SW 1271 (cell line): ENCODE measurements at places on chromosomes 5 and 9.

GRCh38 chr5:168793841-168794837 lies 215.0 kb upstream of the PANK3 start:
- no peak for DNase-seq

- no peak for DNase-seq
These were observed 199.4 kb downstream of the AUH start for GRCh38 chr9:91162311-91162710.

- DNase-seq: no peak
These were observed 13.8 kb downstream of the SMIM15 start for GRCh38 chr5:61148515-61148914.

DNA sequence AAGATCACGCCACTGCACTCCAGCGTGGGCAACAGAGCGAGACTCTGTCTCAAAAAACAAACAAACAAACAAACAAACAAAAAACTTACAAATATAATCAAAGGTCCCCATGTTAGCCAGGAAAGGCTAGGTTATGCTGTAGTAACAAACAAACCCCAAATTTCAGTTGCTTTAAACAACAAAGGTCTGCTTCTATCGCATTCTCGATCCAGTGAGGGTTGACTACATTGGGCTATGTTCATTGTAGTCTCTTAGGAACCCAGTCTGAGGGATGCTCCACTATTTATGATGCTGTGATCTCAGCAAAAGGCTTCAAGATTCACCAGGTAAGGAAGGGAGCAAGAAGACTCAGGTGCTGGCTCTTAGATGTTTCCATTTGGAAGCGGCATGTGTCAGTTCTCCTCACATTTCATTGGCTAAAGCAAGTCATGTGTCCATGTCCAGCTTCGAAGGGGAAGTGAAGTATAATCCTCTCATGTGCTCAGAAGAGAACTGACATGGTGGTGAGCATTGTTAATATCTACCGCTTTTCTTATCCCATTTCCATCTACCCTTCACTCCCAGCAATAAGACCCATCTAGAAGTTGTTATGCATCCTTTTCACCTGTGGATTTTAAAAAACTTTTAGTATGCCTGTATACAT lies 26.5 kb upstream of the NEK6 start:
- no peak for DNase-seq

DNA sequence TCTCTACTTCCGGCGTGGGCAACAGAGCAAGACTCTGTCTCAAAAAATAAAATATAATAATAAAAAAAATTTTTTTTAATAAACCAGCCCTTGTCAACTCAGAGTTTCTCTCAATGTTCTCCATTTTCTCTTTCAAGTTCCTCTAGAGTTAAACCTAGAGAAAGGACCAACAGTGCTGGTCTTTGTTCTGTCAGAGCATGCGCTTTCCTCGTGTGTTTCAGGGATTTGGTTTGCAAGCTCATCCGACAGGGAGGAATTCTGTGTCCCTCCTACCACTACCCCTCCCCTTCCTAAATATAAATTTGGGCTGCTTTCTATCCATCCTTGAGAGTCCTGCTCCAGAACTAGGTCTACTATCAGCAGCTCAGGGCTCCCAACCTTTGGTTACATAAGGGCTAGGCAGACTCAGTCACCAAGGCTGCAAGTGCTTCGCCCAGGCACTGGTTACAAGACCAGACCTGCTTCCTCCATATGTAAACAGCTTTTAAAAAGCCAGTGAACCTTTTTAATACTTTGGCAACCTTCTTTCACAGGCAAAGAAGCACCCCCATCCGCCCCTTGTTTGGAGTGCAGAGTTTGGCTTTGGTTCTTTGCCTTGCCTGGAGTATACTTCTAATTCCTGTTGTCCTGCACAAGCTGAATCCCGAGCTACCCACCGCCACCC lies 13.5 kb downstream of the SETX start:
- no peak for DNase-seq

DNA sequence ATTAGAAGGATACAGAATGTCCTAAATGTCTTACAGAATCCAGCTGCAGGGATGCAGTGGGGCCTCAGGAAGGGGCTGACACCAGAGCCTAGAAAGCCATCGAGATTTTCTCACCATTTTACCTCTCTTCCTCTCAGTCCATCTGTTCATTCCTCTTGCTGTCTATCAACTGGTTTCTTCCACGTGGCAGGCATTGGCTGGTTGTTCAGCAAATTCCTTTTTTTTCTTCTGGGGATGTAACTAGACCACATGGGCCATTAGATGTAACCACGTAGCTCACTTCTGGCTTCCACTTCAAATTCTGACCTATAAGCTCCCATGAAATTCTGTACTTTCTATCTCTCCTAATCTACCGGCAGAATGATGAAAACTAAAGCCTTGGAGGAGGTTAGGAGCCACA lies 93.6 kb upstream of the MTAP start:
- no peak for DNase-seq

DNA sequence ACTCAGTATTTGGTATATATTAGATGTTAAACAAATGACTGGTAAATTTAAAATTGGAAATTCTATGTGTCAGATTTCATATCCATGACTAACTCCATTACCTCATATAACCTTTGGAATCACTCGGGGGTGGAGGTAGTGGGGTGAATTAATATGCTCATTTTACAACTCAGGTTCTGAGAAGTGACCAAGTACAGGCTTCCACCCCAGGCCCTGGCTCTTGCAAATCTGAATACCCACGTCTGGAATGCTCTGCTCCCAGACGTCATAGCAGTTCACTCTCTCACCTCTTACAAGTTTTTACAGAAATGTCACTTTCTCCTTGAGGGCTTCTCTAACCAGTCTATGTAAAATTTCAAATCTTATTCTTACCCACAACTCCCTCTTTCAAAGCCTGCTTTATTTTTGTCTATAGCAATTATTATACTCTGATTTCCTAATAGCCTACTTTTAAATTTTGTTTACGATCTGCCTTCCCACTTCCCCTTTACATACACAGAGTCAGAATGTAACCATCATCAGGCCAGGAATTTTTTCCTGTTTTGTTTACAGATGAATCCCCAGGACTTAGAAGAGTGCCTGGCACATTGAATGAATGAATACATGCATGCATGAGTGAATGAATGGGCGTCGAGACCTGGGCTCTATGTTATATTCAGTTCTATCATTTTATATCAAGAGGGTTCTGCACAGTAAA lies 134.1 kb upstream of the IFNE start:
- no peak for DNase-seq

DNA sequence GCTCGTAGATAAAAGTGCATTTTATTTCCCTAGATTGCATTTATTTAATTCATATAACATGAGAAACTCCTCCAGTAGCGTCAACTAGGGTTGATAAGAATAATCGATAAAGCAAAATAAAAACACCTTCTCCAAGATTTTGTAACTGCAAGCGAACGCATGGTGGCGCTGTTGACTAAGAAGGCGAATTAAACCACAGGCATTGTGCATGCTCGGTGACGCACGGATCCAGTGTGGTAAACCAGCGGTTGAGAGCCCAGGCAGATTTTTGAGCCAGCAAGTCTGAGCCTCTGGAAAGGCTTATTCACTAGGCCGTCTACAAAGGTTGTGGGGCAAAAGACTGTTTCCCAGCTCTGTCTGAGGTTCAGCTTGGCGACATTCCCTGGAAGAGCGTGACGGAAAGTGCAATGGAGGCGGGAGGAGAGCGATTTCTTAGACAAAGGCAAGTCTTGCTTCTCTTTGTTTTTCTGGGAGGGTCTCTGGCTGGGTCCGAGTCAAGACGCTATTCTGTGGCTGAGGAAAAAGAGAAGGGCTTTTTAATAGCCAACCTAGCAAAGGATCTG lies at the start of gene PCDHB3:
PCDHB3 (plus strand) TSS at position 231 of the 563 bp plus-strand sequence; CDS start at position 408, 177 bp downstream.
- no peak for DNase-seq

GRCh38 chr9:37937366-37937765 lies 33.4 kb upstream of the SLC25A51 start:
- DNase-seq: no peak

- DNase-seq: no peak
These were observed 232.2 kb downstream of the SYK start for GRCh38 chr9:91033797-91034196.

DNA sequence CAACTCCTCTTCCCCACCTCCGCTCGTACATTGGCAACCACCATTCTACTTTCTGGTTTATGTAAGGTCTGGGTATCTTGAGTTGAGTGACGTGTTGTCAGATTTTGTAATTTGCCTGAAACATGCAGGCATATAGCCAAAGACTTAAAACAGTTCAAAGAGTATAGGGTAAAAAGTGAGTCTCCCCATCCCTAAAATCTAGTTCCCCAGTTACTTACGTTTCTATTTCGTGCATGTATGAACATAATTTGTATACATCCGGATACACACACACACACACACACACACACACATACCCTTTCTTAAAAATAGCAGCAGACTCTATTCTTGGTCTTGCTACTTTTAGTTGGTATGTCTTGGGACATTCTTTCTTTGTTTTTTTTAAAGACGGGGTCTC lies 915 bp downstream of the HSDL2 start:
- DNase-seq: no peak

DNA sequence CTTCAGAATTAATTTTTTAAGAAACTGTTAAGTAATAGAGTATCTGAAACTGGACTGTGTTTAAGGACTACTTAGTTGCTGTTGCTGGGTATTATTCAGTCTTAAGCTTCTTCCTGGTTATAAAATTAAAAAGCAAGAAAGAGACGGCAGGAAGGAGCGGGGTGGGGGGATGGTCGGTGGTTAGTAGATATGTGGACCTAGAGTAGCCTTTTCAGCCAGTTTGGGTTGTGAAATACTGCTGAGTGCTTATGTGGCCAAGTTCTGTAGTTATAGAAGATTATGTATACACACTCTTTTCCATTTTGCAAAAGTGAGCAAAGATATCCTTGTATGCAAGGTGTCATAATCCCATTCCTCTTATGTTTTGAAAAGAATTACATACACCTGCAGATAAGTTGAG lies 28.5 kb downstream of the TRIO start:
- DNase-seq: no peak

DNA sequence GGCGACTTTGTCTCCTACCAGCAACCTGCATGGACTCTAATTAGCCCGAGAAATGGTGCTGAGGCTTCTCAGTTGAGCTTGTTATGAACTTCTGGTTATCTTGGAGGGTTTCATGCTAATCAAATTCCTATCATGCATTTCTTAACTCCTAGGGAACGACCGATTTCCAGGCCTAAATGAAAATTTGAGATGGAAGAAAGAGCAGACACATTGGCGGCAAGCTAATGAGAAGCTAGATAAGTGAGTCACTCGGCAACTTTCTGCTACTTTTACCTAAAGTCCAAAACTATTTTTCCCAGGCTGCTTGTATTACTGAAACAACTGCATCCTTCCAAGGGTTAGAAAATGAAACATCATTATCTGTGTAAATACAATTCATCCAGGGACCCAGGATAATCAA lies 207.2 kb downstream of the DOCK8 start:
- DNase-seq: no peak

DNA sequence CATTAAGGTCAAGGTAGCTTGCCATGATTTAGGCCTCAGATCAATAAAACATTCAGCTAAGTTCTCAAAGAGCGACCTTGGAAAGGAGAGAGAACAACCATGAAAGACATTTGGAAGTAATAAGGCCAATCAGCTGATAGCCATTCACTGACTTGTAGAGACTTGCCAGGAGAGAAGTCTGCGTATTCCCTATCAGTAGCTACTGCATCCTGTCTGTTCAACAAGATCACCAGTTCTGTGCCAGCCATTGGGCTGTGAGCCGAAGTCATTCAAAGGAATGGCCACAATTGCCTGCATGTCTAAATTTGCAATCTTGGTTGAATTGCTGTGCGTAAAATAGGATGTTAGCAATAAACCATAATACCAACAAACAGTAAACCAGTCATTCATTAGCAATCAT lies 219.8 kb downstream of the FBXL7 start:
- DNase-seq: no peak

- DNase-seq: no peak
These were observed 81.3 kb downstream of the ANKRD33B start for GRCh38 chr5:10645146-10645545.

DNA sequence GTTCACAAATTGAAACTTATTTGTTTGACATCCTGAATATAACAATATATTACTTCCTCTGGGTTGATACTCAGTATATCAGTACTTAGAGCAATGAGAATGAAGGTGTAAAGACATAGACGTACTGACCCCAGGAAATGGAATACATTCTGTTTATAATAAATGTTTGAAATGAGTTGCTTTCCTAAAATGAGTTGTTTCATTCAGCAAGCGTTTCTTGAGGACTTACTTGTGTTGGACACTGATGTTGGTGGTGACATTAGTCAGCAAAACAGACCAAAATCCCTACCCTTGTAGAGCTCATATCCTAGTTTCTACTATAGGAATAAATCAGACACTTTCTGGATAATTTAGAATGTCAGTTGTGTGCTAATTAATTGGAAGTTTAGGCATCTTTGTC lies 184.3 kb downstream of the ZDHHC21 start:
- DNase-seq: no peak

DNA sequence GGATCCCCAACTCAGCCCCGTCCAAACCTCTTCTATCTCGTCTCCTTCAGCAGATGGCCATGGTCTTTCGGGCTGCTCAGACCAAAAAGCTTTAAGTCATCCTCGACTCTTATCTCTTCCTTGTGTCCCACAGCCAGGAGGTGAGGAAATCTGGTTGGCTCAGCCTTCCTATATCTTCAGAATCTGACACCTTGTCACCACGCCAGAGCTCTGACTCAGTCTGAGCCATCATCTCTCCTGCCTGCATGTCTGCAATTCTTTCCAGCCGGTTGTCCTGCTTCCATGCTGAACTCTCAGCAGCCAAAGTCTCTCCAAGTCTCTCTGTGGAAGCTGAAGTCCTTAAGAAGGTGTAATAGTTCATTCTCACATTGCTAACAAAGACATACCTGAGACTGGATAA lies 419.3 kb upstream of the ADAMTS16 start:
- DNase-seq: no peak

DNA sequence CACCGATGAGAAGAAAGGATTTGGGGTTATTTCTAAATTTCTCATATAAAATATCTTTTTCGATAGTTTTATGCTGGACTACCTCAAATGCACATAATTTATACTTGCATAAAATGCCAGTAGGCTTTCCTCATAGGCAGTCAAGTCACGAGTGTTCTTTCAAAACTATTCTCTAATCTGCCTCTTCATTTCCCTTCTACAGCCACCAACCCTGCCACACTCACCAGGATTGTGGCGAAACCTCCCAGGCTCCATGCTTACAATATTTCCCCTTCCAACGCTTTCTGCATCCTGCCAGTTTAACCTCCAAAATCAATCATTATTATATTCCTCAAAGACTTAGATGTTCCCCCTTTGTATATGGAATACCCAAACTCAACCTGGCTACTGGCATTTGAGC lies 65.4 kb downstream of the FRMD3 start:
- DNase-seq: no peak

- no peak for DNase-seq
These were observed 40.8 kb downstream of the GSN start for GRCh38 chr9:121308765-121309164.

- DNase-seq: peak; percentile 64
These were observed 25.5 kb upstream of the STXBP1 start for GRCh38 chr9:127586537-127586936.

GRCh38 chr5:143200781-143201398 lies 202.6 kb downstream of the NR3C1 start:
- DNase-seq: no peak

DNA sequence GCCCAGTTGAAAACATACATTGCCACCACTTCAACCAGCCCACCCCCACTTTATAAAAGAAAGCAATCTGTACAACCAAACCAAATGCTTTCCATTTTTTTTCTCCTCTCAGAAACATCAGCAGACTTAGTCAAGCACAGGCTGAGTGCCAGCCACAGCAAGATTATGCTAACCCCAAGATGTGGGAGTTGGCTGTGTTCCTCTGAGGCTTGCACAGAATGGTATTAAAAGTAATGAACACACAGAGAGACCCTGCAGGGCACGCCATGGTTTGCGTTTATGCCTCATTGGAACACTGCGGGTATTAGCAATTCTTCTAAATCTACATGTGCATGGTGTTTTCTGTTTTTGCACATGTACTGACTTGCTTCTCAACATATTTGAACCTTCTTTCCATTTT lies 419.9 kb upstream of the GRAMD2B start:
- no peak for DNase-seq
